ENCODE measurements at places on chromosomes 6 and 20.

DNA sequence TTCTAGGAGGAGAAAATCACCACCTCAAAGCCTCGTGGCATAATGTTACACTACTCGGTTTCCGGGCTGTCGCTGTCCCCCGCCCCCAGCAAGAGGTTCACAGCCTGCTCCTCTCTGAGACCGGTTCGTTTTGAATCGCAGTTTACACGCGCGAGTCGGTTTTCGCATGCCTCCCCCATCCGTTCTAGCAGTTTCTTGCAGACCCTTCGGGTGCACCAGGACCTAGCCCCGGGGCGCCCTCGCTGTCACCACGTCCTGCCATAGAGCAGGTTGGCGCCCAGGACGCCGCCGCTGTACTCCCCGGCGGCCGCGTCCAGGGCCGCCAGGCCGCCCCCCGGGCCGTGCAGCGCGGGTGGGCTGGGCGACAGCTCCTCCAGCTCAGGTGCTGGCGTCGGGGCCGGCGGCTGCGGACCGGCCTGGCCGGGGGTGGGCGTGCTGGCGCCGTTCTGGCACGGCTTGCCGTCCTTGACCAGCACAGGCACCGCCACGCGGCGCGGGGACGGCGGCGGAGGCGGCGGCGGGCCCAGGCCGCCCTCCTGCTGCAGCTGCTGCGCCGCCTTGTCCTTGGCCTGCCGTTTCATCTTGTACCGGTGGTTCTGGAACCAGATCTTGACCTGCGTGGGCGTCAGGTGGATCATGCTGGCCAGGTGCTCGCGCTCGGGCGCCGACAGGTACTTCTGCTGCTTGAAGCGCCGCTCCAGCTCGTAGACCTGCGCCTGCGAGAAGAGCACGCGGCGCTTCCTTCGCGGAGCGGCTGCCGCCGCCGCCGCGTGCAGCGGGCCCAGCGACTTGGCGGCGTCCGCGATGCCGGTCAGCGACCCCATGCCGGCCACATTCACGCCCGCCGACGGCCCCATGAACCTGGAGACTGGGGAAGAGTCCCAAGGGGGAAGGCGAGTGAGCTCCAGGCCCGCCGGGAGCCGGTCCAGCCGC lies 1.4 kb downstream of the NKX2-4 start:
- no peak for DNase-seq

DNA sequence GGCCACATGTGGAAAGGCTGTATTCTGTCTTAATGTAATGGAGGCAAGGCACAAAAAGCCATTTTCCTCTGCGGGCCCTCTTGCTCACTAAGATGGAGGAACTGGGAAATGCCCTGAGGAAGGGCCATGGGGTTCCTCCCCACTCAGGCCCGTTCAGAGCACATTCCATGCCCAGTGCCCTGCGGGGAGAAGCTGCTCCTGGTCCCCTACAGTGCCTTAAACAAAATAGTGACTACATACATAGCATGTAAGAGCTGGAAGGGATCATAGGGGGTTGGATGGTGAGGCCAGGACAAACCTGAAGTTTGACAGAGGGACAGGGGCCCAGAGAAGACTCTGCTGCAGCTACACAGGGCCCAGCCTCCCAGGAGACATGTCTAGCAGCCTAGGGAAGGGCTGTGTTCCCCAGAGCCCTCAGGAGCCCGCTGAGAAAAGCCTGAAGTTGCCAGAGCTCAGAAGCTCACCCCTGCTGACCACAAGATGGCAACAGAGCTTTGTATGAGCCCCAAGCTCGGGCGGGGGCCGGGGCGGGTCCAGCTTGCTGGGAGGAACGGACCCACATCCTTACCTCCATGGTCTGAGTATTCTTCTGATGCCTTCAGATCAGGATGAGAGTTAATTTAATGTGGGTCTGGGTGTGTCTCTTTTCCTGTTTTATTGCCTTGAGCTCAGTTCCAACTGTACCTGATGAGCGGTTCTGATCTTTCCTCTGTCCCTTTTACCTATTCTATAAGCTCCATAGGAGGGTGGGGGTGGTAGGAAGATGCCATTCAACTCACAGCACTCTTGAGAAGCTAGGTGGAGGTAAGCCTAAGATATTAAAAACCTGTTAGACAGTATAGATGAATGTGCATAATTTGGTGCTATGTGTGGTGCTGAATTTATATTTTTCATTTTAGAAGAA lies 242.9 kb downstream of the CDC5L start:
- no peak for DNase-seq

DNA sequence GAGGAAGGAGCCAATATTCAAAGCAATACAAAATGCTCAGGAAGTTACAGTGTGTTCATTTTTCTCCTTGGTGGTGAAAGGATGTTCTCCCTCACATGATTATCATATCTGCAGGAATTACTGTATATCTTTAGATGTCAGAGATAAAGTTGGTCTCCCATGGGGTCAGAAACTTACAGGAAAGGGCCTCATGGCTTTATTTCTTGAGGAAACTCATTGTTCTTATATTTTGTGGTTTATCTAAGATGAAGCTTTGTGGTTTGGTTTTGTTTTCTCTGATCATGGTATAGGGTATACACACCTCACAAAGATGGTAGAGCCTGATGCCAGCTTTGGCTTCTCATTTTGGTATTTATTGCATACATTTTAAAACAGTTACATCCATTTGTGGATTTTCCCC lies 100.5 kb upstream of the STXBP5 start:
- no peak for DNase-seq

DNA sequence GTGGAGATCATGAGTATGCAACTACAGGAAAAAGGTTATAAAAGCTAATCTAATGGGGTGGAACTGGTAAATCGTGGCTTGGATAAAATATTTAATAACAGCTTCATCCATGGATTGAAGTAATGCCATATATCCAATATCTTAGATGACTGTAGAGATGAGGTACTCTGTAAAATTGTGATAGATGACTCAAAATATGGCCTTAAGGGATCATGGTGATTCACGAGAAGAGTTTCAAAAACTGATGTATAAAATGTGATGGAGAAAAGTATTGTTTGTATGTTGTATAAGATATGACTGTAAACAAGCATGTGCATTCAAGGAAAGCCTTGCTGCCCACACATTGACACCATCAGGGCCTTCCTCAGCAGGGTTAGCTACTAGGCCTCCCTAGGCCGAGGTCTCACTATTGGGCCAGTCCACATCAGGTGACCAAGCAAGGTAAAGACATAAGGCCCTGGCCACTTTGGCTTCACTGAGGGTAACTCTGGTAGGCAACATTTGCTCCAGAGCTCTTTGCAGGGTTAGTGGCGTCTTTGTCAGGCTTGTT lies 17.7 kb upstream of the CCN6 start:
- DNase-seq = no peak

DNA sequence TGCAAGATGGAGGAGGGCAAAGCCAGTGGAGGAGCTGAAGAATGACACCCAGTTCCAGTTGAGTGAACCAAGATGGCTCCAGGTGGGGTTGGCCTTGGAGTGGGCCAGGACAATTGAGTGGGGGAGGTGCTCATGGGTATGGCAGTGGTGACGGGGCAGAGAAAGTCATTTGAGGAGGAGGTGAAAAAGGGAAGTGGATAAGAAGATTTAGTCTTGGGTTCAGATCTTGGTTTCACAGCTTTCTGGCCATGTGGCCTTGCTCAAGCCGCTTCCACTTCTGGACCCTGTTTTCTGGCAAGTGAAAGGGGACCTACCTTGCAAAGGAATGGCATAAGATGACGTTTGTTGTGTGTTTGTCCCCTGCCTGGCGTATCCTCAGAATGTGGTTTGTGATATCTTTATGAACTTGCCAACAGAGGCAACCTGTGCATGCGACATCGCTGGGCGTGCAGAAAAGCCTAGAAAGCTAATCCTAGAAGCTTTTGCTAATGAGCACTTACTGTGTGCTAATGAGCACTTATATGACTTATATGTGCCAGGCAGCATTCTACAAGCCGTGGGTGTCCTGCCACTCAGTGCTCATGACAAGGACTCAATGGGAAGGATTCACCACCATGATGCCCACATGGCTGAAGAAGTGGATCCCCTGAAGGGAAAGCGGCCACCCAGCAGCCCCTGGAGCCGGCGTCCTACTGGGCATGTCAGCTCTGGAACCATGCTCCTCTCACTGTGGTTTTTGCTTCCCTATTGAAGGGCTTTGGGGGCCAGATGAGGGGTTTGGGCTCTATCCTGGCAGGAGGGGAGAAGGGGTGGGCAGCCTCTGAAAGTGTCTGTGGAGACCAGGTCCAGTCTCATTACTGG lies 23.6 kb upstream of the STX16 start:
- peak; percentile 21 for DNase-seq

DNA sequence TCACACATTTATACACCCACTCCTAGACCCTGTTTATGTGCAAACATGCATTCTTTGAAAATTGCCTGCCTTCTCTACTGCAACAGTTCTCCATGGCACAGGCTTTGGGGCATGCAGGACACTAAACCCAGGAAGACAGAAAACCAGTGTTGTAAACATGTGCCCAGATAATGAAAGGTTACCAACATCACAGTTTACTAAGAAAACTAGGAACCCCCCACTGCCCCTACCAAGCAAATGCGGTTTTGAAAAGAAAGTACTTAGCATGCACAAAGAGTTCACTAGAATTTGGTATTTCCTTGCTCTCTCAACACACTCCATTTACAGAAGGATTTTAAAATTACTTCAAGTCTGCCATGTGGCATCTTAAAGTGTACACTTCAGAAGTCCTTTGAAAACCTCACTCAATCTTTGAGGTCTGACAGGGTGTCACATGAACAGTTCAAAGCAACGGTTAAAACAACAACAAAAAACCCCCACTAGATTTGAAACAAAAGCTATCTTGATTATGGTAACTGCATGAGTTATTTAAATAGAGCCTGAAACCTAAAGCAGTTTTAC lies 245.0 kb downstream of the GMPR start:
- no peak for DNase-seq

GRCh38 chr6:24549158-24549557 lies 54.4 kb downstream of the ALDH5A1 start:
- DNase-seq = no peak

GRCh38 chr6:95203153-95203754 lies 374.1 kb upstream of the MANEA start:
- DNase-seq = no peak

GRCh38 chr20:46550461-46550860 lies at the start of gene OCSTAMP:
Gene OCSTAMP, minus strand, starts transcription at chr20:46550654. Its CDS starts 94 bp downstream, at chr20:46550560.
- no peak for DNase-seq

- no peak for DNase-seq
These were observed 33.3 kb downstream of the ZC3H12D start for GRCh38 chr6:149451376-149452036.

DNA sequence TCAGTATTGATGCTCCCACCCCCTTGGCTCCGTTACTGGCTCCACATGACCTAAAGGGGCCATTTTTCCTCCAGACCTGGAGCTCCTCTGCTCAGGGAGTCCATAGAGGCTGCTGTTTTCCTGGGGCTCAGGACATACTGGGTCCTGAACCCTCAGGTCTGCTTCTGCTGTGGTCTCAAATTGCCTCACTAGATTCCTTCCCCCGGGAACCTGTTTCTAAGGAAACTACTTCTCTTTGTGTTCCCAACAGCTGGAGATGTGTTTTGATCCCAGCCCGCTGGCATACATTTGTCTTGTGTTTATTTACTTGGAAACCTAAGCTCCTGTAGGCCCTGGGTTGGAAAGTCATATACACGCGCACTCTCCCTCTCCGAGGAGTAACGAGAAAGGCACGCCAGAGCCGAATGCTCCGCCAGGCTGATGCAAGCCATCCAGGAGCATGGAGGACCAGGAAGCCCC lies 222.8 kb downstream of the UST start:
- DNase-seq = no peak

- no peak for DNase-seq
These were observed 169.3 kb upstream of the CDH4 start for GRCh38 chr20:61082720-61083119.

DNA sequence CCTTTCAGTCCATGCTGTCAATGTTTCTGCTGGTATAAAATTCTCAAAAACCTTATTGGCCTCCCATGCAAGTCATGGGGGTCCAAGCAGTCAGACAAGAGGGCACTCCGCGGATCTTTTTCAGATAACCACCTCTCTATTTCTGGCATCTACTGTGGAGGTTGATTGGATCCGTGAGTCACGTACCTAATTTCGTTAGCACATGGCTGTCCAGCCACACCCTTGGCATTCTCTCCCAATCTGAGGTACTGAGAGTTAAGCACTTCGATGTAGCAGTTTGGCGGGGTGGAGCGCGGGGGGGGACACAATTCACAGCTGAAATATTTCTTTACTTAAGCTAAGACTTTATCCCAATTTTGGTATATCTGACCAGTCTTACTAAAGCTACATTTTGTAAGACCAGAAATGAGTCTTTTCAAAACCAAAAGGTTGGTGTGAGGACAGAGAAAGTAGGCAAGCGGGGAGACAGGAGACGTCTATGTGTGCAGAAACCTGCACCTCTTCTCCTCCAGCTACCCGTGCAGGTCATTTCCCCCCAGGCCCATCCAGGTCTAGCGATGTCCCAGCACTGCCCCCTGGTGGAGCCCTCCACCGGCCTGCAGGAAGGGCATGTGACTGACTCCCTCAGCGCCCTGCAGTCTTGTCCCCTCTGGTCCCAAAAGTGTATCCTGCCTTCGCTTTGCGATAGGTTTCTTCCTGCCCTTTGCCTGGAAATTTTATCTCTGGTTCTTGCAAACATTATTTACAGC lies 113.1 kb downstream of the ADAT2 start:
- peak; percentile 16 for DNase-seq

GRCh38 chr20:1964061-1964460 lies 29.8 kb downstream of the PDYN start:
- DNase-seq = no peak

DNA sequence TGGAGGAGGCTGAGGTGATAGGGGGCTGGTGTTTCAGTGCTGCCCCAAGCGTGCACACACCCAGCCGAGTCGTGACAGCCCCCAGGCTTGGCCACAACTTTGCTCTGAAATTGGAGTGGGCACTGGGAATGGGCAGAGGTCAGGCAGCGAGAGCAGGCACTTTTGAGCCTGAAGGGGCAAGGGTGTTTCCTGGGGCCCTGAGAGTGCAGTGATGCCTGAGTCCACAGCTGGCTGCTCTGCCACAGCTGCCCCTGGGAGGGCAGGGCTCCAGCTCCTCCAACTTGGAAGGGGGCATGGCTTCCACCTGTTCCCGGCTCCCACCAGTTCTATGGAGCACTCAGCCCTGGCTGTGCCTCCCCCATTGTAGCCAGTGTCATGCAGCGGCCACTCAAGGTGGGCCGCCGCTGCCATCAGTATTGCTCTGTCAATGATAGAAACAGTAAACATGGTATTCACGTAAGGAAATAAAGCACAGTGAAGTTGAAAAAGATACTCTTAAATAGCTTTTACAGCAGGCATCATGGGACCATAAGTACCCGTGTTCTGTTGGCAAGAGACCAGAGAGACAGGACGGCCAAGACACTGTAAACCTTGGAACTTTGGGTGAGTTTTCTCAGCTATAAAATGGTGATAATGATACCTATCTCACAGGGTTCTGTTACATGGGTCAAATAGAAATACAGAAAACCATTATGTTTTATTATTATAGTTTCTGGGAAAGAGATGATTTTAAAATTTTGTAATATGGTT lies 108.9 kb downstream of the THEMIS start:
- DNase-seq = no peak

DNA sequence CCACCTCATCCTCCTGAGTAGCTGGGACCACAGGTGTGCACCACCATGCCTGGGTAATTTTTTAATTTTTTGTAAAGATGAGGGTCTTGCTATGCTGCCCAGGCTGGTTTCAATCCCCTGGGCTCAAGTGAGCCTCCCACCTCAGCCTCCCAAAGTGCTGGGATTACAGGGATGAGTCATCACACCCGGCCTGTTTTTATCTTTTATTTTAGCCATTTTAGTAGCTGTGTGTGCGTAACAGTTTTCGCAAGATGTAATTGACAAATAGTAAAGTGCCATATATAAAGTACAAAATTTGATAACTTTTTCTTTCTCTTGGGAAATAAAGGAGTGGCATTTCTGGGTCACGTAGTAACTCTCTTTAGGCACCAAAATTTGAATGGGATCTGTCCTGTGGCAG lies 21.4 kb downstream of the SNAI1 start:
- no peak for DNase-seq
